ENCODE measurements at places on chromosomes 7 and 10.
A peak's percentile ranks its signal among the peaks of the same experiment; 100 is the strongest.

- DNase-seq = no peak
Measured at GRCh38 chr7:6934981-6935380, 108.9 kb upstream of the CCZ1B start.

GRCh38 chr7:100137851-100138760 lies 10.6 kb upstream of the LAMTOR4 start:
- DNase-seq = no peak

GRCh38 chr10:132363921-132364593 lies 32.1 kb downstream of the LRRC27 start:
- no peak for DNase-seq

- no peak for DNase-seq
Measured at GRCh38 chr10:20596911-20597310, 300.2 kb downstream of the NEBL start.

DNA sequence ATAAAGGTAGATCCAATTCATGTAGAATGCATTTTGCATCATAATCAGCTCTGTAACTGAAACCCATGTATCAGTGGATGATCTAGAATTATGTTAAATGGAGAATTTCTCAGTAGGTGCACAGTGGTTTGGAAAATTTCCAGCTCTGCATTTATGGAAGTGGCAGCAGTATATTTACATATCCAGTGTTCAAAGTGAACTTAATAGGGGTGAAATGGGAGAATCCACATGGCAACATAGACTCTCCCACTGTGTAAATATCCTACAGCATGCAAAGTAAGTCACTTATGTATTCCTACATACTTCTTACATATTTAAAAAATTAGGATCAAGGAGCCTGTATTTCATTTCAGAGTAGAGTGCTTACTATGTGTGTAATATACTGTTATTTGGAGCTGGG lies 35.3 kb downstream of the CDC14C start:
- DNase-seq = peak; percentile 43

GRCh38 chr7:42090056-42090455 lies 147.0 kb downstream of the GLI3 start:
- no peak for DNase-seq

GRCh38 chr10:100567249-100567648 lies 31.5 kb downstream of the HIF1AN start:
- DNase-seq = no peak
